NCI-H2081 (cell line): ENCODE measurements at places on chromosomes 5 and 9.

DNA sequence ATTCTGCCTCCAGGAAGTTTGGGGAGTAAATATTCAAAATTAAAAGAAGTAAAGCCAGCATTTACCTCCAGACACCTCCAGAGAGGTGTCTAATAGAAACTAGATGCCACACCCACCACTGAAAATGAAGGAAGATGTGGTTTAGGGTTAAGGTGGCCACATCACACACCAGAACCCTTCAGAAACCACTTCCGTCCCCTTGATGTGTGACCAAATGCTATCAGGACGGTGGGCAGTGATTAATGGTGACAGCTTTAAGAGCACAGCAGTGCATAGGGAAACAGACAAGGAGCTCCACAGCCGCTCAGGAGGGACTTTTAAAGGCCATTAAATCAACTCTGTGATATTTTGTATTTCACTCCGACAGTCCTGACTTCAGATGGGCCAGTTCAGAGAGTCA, 295.2 kb downstream of the BRINP1 start:
- DNase-seq: no peak

GRCh38 chr5:64773533-64773932, 4.8 kb downstream of the CWC27 start:
- no peak for DNase-seq

- no peak for DNase-seq
These were observed 102.5 kb upstream of the ERCC6L2 start for GRCh38 chr9:95773053-95773418.

- no peak for DNase-seq
These were observed 299.5 kb downstream of the MEF2C start for GRCh38 chr5:88583471-88583870.

DNA sequence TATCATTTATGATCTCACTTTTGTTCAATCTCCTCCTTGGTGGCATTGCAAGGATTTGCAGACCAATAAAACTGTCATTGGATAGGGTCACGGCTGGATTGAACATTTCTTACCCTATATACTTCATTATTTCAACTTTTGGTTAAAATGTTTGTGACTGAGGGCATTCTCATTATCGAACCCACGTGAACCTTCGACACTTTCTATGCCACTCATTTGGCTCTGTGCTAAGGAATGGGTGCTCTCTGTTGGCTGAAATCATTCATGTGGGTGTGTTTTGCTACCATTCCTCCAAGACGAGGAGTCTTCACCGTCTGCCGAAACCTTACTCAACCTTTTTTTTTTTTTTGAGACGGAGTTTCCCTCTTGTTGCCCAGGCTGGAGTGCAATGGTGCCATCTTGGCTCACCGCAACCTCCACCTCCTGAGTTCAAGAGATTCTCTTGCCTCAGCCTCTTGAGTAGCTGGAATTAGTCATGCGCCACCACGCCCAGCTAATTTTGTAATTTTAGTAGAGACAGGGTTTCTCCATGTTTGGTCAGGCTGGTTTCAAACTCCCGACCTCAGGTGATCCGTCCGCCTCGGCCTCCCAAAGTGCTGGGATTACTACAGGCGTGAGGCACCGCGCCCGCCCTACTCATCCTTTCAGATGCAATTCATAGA, 62.5 kb downstream of the CSNK1A1 start:
- no peak for DNase-seq

DNA sequence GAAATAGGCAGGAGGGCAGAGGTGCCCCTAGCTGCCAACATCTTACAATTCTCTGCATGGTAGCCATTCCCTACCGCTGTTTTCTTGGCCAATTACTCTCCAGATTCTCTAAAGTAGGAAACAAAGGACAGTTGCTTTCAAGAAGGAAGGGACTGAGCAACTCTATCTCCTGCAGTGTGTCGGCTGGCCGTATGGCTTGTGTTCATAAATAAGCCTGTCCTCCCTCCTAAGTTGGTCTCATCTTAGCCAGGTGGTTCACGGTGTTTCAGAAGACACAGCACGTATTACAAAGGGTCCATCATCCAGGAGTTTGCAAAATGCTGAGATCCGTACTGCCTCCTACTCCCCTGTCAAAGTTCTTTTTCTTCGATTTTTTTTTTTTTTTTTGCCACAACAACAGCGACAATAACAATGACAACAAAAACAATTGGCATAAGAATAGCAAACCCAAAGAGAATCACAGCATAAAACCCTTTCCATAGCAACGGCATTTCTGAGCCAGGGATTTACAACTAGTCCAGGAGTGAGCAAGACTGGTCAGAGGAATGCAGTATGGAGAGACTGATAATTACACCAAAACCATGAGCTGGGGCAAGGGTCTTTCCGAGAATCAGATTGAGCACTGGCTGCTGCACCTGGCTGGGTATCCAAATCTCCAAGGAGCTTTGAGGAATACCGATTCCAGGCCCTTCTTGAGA, 212.8 kb downstream of the SLIT3 start:
- no peak for DNase-seq

DNA sequence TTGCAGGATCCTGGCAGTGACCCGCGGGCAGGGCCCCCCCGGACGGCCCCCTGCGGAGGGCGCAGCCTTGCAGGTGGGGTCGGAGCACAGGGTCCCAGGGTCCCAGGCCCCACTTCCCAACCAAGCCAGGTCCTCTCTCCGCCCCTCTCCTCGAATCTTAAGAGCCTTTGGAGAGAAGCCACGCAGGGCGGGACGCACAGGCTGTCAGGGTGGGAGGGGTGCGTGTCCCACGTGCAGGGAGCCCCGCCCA, 18.4 kb upstream of the EGFL7 start:
- DNase-seq: peak; percentile 40

GRCh38 chr9:37916471-37917312, 12.8 kb upstream of the SLC25A51 start:
- DNase-seq: no peak

DNA sequence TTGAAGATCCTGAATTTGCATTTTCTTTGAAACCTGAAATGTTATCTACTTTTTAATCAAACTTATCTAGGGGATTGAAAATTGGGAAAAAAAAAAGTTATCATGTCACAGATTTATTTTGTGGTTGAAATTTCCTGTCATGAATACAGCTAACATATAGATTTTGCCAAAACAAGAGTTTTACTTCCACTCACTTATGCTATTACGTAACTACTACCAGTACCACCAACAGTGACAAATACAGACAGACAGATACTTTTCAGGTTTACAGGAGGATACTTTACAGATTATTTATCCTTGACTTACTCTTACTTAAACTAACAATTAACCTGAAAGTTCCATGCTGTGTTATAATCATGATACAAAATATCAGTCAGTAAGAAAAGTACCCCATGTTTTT, 6.8 kb upstream of the MRPS30 start:
- no peak for DNase-seq

GRCh38 chr5:79111960-79112702, 522 bp downstream of the BHMT start:
- no peak for DNase-seq

GRCh38 chr9:112352209-112352608, 18.8 kb upstream of the PTBP3 start:
- no peak for DNase-seq

GRCh38 chr5:103422756-103423155, 139.8 kb downstream of the NUDT12 start:
- no peak for DNase-seq

DNA sequence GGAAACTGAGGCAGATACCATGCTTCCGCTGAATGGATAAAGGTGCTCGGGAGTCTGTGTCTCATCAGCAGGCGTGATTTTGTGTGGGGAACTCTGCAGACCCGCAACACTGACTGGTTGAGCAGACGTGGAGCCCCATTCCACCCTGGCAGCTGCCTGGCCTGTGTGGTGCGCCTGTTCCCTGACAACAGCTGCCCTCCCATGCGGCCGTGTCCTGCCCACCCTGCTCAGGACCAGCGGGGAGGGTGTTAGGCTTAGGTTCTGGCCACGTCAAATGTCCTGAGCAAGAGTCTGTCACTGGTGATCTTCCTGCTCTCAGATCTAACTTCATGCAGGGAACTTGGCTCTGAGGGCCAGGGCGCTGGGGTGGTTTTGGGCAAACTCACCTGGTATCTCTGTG, 417.7 kb upstream of the IRX4 start:
- DNase-seq: no peak

- peak; percentile 34 for DNase-seq
These were observed 544 bp upstream of the ERCC6L2 start for GRCh38 chr9:95874989-95875304.

- DNase-seq: no peak
These were observed 596 bp downstream of the SLC28A3 start for GRCh38 chr9:84339962-84340361.

DNA sequence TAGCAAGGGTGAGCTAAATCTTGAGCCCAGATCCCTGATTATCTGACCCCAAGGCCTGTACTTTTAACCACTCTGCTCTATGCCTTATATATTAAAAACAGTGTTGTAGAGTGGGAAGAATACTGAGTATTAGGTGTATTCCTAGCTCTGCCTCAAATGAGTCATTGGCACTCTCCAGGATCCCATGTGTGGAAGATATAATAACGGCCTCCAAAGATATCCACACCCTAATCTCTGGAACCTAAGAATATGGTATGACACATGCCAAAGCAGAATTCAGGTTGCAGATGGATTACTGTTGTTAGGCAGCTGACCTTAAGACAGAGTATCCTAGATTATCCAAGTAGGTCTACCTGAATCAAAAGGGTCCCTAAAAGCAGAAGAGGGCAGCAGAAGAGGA, 110.8 kb downstream of the ADRB2 start:
- no peak for DNase-seq

GRCh38 chr9:107158321-107158720, 124.8 kb upstream of the RAD23B start:
- no peak for DNase-seq

GRCh38 chr9:137478962-137479861, 20.1 kb upstream of the NSMF start:
- DNase-seq: peak; percentile 43

- no peak for DNase-seq
These were observed 75.9 kb downstream of the NMUR2 start for GRCh38 chr5:152329207-152329606.

GRCh38 chr5:157575381-157576020, at the start of gene ADAM19:
Gene ADAM19, minus strand, starts transcription at chr5:157575775. Its CDS starts 79 bp downstream, at chr5:157575696.
- DNase-seq: peak; percentile 14

DNA sequence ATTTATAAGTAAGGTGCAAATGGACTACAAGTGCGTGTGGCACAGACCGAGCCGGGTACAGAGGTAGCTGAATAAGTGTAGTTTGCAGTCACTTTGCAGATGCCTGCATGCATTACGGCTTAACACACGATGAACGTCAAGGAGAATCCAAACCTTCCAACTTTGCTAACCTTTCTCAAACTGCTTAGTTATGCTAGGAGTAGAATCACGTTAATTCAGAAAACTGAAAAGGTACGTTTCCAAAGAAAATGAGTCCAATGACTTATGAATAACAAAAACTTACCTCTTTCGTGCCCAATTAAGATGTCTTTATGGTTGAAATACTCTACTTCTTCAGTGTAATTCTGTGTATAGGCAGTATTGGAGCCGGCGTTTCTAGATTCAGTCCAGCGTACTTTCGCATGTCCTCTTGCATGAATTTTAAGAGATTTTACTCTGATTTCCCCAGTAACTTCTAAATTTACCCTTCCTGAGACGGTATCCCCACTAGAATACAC, 539 bp downstream of the ARRDC3 start:
- peak; percentile 49 for DNase-seq

DNA sequence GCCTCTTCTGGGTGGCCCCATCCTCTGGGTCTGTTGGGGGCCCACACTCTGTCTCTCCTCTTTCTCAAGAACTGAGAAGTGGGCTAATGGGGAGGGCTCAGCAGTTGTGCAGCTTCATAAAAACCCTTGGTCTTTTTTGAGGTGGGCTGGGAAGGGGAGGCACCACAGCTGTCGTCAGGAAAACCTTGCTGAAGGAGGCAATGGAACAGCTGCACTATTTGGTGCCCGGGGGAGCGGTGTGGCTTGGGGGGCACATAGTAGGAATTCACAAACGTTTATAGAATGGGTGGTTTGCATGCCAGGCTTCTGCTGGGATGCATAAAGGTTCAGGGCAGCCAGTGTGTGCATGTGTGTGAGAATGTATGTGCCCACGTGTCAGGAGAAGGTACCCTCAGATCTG, 3.2 kb upstream of the IER5L start:
- no peak for DNase-seq

GRCh38 chr5:168128557-168128956, 162.9 kb upstream of the WWC1 start:
- DNase-seq: no peak

GRCh38 chr9:96138616-96139015, 163.4 kb downstream of the HSD17B3 start:
- DNase-seq: no peak

GRCh38 chr5:87359106-87359505, 53.6 kb downstream of the CCNH start:
- no peak for DNase-seq

- no peak for DNase-seq
These were observed 590.4 kb upstream of the PTGER4 start for GRCh38 chr5:40089269-40089668.

DNA sequence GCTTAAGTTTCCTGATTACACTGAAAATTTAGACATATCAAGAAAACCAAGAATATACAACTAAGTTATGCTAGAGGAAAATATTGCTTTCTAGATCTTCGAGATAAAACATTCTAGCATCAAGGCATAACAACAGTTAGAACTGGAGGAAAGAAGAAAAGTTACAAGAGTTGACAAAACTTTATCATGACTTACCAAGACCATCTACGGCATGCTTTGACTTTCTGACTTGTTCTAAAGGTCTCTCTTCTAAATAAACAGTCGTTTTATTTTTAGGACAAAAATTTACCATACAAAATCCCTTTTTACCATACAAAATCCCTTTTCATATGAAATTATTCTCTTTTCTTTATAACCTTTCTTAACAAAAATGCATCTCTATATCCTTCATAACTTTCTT, 1110.1 kb upstream of the CDH10 start:
- DNase-seq: peak; percentile 8

GRCh38 chr5:116575326-116576052, 866 bp upstream of the SEMA6A start:
- no peak for DNase-seq

DNA sequence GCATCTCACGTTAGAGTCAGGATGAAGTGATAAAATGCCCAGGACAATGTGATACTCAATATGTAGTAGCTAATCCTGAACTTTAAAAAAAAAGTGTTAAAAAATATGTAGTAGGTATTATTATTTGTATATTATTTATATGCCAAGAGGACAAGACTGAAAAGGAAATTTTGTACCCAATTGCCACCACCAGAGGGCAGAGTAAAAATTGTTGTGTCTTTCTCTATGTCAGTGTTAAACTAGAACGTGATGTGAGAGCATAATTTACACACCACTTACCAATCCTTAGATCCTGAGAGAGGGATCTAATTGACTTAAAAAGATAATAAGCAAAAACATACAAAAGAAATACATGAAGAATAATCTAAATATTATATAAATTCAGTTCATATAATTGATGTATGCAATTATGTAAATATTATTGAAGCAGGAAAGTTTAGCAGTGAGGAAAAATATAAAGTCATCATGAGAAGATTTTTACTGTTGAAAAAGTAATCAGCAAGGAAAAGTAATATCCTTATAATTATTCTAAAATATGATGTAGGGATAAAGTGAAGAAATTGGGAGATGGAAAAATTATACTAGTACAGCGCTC, 288.9 kb downstream of the RAB3C start:
- peak; percentile 25 for DNase-seq
